NCI-H2171 treated with DMSO at 0.1 percent for 48 hours (cell line): ENCODE measurements at places on chromosomes 7 and 10.

DNA sequence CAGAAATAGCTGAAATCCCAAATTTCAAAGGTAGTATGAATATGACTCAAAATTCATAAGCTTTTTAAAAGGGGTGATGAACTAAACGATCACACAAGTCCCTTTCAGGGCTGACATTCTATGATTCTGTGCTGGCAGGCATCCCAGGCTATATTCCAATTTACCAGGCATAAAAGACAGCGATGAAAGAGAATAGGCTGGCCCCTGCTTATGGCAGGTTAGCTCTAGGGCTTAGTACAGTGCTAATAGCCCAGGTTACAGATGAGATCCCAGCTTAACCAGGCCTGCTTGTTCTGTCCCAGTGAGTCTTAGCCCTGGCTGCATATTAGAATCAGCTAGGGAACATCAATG, 56.4 kb downstream of the CDHR3 start:
- peak; percentile 22 for DNase-seq

GRCh38 chr7:156612930-156613329, 27.6 kb upstream of the RNF32 start:
- DNase-seq: no peak

DNA sequence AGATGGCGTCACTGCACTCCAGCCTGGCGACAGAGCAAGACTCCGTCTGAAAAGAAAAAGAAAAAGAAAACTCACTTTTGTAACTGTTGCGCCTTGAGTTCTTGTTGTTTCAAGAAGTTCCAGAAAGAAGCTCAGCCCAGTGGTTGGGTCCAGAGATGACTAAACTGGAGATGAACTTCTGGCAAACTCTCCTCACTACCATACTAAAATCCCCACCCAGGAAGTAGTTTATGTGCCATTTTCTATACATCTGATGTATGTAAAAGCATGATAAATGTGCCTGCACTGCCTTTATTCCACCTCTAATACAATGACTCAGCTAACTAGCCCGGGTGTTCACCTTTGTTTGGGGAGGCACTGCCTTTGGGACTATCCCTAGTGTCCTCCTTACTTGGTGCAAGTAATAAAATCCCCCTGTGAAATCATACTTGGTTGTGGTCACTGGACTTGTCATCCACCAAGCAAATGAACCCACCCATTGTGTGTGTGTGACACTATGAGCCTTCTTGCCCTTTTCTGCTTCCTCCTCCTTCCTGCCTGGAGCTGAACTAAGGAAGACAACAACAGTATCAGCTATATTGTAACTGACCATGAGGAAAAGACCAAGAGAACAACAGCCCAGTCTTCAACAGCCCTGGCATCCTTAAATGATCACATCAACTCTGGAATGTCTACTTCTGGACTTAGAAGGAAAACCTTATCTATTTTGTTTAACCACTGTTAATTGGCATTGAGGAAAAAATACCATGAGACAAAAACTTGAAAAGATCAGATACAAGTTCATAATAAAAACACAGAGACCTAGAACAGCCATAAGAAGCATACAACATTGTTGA, 33.6 kb downstream of the JMJD1C start:
- no peak for DNase-seq

GRCh38 chr10:128498378-128498730, 372.1 kb upstream of the MKI67 start:
- DNase-seq: no peak

DNA sequence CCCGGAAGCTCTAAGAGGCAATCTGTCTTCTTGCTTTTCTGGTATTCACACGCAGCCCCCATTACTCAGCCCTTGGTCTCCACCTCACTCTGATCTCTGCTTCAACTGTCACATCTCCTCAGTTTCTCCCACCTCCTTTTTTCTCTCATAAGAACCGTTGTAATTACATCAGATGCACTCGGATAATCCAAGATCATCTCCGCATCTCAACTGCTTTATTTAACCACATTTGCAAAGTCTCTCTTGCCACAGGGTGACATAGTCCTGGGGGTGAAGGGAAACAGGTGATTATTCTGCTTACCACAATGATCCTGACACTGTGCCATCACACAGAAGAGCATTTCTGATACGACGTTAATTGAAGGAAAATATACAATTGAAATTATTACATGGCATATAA, 79.9 kb downstream of the HACD1 start:
- DNase-seq: no peak

DNA sequence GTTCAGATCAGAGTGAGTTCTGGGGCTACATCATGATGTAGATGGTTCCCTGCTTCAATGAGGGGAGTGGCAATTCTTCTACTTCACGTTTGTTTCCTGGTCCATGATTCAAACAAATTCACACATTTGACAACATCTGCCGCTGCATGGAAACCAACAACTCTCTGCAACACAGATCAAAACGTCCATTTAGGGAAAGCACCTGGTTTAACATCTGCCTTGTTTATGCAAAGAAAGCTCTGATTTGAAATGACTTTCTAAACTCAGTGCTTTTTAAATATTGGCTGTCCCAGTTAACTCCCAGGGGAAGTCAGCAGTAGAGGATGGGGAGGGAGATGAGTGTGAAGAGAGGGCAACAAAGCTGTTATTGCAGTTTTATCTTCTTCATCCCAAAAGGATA, 93.8 kb downstream of the GAD2 start:
- DNase-seq: peak; percentile 2

DNA sequence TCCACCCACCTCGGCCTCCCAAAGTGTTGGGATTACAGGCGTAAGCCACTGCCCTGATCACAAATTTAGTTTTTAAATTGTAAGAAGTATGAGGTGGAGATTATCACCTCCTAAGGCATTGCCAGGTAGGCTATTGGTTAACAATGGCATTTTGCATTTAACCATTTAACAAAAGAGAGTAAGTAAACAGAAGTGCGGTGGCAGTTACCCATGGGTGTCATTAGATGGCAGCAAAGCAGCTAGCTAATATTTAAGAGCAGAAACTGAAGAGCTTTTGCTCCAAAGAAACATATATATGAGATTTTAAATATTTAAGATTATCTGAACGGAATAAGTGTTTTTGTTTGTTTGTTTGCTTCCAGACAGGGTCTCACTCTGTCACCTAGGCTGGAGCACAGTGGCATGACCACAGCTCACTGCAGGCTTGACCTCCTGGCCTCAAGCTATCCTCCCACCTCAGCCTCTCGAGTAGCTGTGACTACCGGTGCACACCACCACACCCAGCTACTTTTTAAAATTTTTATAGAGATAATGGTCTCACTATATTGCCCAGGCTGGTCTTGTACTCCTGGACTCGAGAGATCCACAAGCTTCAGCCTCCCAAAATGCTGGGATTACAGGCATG, 325.5 kb upstream of the C7orf33 start:
- peak; percentile 79 for DNase-seq

- peak; percentile 19 for DNase-seq
Observed at GRCh38 chr10:129057856-129058663, 409.0 kb upstream of the MGMT start.

DNA sequence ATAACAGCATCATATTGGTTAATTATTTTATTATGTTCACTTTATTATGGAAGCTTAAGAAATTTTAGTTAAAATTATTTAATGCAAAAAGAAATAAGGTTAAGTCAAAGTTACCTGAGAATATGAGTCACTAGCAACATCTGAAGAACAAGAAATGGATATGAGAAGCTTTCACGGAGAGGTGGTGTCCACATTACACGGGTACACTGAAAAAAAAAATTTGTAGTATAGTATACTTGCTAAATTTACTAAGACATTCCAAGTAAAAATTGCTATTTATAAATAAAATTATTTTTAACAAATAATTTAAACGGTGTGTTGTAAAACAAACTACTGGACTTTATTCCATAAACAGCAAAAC, 63.9 kb downstream of the DPY19L1 start:
- DNase-seq: no peak

DNA sequence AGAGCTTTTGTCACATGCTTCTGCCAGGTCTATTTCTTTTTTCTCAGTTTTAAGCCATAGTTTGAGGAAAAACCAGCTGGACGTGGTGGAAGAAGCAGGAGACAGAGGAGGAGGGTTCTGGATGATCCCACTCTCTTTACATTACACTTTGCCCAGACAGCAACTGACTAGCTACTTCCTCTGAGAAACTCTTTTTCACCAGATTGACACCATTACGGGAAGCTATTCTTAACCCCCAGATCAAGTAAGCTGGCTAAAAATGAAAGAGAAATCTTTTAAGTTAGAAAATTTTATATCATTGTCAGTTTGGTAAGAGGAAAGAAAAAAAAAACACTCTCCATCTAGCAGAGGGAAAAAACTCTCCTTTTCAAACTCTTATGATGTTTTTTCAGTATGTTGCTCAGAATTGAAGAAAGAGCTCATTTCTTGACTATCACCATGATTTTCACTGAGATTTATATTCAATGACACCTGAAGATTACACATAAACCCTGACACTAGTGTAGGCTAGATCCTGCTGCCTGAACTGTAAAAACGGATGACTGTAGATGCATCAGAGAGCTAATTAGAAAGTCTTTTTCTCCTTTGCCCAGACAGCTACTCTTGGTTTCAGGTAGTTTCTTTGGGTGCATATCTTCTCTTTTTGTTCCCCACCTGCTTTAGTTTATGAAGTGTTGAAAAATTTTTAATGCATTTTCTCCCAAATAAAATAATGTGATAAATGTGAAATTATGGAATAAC, 203.1 kb downstream of the TFEC start:
- DNase-seq: no peak

DNA sequence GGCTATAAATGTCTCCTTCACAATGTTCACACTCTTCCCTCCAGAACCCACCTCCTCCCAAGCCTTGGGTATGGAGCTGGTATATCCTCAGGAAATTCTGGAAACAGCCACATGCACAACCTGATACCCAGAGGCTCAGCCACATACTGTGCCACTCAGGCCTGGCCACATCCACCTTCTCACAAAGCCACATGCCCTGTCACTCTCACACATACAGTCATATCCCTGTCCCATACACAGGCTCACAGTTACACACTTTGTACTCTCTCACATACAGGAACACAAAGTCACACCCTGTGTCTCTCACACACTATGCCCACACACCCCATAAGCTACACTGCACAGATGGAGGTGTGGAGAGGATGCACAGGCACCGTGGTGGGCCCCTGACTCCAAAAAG, 10.1 kb downstream of the KCNIP2 start:
- no peak for DNase-seq

DNA sequence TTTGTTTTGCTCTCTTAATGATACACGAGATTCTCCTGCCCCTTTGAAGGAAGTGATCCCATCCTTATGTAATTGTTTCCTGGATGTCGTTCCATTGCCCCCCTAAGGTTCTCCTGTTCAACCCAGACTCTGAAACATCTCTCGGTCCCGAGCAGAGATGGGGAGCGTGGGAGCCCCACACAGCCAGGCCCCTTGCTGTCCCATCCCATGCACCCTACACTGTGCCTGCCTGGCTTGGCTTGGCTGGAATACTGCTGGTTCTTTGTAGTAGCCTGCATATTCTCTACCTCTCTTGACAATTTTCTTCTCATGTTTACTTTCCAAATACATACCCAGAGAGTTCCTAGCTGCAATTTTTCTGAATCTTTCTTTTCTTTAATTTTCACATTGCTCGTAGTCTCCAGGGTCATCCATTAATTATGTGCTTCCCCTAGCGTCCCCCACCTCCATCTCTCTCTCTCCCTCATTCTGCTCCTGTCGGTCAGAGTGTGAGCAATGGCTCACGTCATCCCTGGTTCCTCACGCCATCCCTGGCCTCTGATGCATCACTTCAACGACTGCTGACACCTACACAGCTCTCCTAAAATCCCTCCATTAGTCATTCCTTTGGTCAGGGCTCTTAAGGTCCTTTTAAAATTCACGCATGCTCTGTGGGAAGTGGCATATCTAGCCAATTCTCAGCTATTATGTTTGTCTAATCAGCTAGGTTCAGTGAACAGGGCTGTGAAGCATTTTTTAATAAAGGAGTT, 32.5 kb upstream of the GPR158 start:
- DNase-seq: no peak

DNA sequence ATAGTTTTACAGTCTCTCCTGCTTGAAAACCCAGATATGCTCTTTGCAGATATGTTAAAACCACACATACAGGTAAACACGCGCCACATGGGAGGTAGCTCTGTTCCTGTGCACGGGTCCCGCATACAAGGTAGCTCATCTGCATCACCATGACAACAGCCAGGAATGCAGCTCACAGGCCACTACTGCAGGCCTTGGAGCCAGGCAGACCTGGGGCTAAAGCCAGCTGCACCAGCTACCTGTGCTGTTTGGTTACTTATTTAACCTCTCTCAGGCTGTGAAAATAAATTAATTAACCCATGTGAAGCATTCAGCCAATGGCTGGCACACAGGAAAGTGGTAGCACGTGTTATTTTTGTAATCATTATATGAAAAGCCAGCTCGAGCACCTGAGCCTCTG, 428.3 kb downstream of the TNS3 start:
- DNase-seq: no peak

DNA sequence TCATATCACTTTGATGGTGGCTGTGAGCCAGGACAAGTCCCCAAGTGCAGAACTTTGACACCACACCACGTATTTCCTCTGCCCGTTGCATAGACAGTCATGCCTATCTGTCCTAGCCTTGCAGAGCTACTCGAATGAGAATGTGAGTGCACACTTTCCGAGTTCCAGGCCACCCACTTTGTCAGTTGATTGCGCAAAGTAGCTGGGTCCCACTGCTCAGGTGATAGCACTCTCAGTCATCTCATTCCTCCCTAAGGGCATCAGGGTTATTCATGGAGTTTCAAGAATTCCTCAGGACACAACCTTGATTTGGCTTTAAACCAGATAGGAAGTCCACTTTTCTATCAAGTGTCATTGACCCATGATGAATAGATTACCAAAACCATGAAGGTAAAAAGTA, 19.3 kb downstream of the LSM5 start:
- no peak for DNase-seq

GRCh38 chr7:38452681-38453108, 178.5 kb downstream of the AMPH start:
- no peak for DNase-seq

- DNase-seq: no peak
Observed at GRCh38 chr10:11921800-11922392, 98.7 kb downstream of the PROSER2 start.

- DNase-seq: peak; percentile 85
Observed at GRCh38 chr7:96548664-96549063, 161.0 kb downstream of the SEM1 start.

DNA sequence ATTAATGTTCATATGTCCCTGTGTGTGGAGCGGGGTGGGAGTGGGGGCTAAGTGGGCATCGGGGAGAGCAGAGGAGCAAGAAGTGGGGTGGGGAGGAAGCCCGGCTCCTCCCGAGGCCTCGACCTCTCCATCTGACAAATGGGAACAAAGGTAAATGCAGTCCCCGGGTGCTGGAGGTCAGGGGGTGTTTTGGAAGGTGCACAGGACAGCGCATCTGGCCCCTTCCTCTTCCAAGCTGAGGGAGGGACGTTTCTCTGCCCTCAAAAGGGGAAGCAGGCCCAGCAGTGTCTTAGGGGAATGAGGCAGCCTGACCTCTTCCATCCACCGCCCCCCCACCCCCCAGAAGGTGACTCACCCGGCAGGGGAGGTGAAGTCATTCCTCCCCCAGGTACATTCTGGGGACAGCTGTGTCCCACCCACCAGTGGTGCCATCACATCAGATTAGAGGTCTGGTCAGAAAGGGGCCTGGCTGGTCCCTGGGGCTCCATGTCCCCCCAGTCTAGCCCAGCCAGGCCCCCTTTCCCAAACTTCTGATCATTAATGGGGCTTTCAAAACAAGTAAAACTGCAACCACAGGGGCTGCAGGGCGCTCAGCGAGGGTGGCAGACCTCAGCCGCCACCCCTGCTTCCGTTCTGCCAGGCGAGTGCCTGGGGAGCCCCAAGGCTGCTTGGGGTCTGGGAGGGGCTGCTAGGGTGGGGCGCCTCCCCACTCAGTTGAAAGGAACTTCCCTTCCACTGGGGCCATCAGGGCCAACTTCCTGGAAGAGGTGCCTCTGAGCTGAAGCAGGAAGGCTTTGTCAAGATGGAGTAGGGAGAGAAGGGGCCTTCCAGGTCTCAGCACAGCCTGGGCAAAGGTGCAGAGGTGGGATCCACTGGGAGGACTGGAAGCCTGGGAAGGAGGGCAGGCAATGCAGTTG, 10.8 kb downstream of the LFNG start:
- DNase-seq: peak; percentile 40
